ENCODE measurements at places on chromosomes 2 and 18.
A peak's percentile ranks its signal among the peaks of the same experiment; 100 is the strongest.

- DNase-seq, result no peak
Measured at GRCh38 chr2:68238955-68239822, 13.1 kb downstream of the PPP3R1 start.

- DNase-seq, result no peak
Measured at GRCh38 chr2:217632043-217632442, 370.8 kb downstream of the TNS1 start.

GRCh38 chr2:43537137-43537536, 58.7 kb downstream of the THADA start:
- DNase-seq, result no peak

GRCh38 chr2:121868652-121869051, 113.2 kb downstream of the TSN start:
- no peak for DNase-seq

DNA sequence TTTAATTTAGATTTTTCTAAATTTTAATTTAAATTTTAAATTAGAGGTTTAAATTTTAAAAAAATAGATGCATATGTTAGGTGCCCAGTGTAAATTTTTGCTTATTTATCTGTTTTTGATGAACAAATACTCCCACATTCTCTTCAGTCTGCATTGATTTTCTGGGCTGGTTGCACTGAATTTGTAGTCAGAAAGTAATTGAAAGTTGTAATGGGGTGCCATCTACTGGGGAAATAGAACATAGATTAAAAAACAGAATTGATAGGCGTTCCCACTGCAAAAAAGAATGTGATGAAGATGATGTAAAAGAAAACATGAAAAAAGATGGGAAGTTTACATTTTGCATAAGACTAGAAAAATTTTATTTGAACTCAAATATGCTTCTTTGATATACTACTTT, 51.7 kb upstream of the CCDC85A start:
- no peak for DNase-seq

DNA sequence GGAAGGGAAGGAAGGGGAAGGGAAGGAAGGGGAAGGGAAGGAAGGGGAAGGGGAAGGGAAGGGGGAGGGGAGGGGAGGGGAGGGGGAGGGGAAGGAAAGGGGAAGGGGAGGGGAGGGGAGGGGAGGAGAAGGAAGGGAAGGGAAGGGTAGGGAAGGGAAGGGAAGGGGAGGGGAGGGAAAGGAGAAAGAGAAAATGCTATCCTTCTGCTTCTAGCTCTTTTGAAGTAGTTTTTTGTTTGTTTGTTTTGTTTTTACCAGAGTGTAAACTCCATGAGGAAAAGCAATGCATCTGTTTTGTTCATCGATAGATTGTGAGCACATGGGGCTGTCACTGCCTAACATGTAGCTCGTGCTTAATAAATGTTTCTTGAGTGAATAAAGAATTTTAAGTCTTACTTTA, 1592.7 kb upstream of the ACVR2A start:
- no peak for DNase-seq

DNA sequence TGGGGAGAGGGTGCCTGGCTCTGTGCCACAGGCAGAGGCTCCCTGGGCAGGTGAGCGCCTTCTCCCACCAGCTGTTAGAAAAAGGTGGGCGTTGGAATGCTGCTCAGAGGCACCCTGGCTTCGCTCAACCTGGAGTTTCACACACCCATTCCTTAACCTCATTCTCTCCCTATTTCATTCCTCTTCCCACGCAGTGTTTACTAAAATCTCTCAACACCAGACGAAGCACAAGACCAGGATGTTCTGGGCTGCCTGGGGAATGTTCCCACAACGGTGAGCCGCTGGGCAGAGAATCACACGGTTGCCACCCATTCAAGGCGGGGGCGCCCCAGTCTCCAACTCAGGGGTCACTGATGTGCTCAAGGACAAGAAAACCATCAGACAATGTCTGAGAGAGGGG, 64.5 kb downstream of the TGFA start:
- DNase-seq, result no peak

GRCh38 chr2:15732341-15733077, 140.8 kb downstream of the DDX1 start:
- DNase-seq, result no peak

DNA sequence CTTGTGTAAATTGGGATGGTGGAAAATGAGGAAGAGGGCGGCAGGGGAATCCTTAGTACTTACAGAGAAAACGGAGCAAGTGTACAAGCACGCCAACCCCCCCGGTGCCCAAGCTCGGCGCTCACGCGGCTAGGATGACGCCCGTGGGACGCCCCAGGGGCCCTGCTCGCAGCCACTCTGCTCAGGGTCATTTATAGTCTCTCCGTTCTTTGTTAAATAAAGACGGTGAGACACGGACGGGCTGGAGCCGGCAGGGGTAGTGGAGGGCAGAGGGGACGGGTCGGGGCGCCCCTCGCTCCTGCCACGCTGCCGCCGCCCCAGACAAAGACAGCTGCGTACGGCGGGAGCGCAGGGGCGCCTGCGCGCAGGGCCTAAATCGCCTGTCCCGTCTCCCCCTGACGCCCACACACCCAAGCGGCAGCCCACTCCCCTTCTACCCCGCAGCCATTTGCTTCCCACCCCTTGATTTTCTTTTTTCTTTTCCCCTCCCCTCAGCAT, 37.8 kb downstream of the PCBP1 start:
- peak; percentile 81 for DNase-seq

- no peak for DNase-seq
Measured at GRCh38 chr2:173137610-173138009, 62.0 kb downstream of the MAP3K20 start.

Data from DND-41 (cell line).